ENCODE measurements at places on chromosomes 1 and 21. TPM values are rescaled to one million over a fixed set of nuclear protein-coding genes. Genes with fewer than 3 reads are reported as not detected.

HES2 gene
- total RNA-seq = 0.35 TPM

LDLRAD2 gene
- 0.23 TPM for total RNA-seq

BARHL2 gene
- total RNA-seq = not detected

OR2T2 gene
- 0.06 TPM for total RNA-seq

SLC25A34 gene
- 3.4 TPM for total RNA-seq

FCER1A gene
- total RNA-seq = 2.1 TPM

NEGR1 gene
- total RNA-seq = 4.1 TPM

OR14K1 gene
- total RNA-seq = not detected

HMGCS2 gene
- 36.5 TPM for total RNA-seq

INSRR gene
- total RNA-seq = 1.9 TPM

TEKT2 gene
- 5.0 TPM for total RNA-seq

HES3 gene
- total RNA-seq = not detected

C1orf35 gene
- total RNA-seq = 13.2 TPM

CFAP141 gene
- not detected for total RNA-seq

ATP6V1G3 gene
- 1.9 TPM for total RNA-seq

CYP4X1 gene
- 7.4 TPM for total RNA-seq

OLIG2 gene
- total RNA-seq = 0.06 TPM

CLDN8 gene
- total RNA-seq = 60.0 TPM

ST6GALNAC3 gene
- total RNA-seq = 49.0 TPM

KCNJ6 gene
- 0.47 TPM for total RNA-seq

HP1BP3 gene
- 248 TPM for total RNA-seq

PGBD2 gene
- total RNA-seq = 9.1 TPM

PANK4 gene
- 35.6 TPM for total RNA-seq

LCE2A gene
- total RNA-seq = not detected

CTSK gene
- 20.7 TPM for total RNA-seq

NBL1 gene
- 22.0 TPM for total RNA-seq

MYOG gene
- 32.3 TPM for total RNA-seq

IL19 gene
- 0.70 TPM for total RNA-seq

PADI2 gene
- total RNA-seq = 21.5 TPM

CHTOP gene
- 81.1 TPM for total RNA-seq

REG4 gene
- total RNA-seq = 0.58 TPM

CD53 gene
- 15.6 TPM for total RNA-seq

RXFP4 gene
- total RNA-seq = 0.18 TPM

All from metanephros (tissue), 2 donors.